ENCODE measurements at places on chromosomes 7 and 10.

DNA sequence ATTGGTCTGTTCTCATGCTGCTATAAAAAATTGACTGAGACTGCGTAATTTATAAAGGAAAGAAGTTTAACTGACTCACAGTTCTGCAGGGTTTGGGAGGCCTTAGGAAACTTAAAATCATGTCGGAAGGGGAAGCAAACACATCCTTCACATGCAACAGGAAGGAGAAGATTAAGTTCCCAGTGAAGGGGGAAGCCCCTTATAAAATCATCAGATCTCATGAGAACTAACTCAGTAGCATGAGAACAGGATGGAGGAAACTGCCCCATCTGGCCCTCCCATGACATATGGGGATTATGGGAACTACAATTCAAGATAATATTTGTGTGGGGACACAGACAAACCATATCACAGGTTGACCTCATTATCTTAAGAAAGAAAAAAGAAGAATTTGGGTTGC lies 134.5 kb downstream of the PPP1R3A start:
- no peak for DNase-seq

DNA sequence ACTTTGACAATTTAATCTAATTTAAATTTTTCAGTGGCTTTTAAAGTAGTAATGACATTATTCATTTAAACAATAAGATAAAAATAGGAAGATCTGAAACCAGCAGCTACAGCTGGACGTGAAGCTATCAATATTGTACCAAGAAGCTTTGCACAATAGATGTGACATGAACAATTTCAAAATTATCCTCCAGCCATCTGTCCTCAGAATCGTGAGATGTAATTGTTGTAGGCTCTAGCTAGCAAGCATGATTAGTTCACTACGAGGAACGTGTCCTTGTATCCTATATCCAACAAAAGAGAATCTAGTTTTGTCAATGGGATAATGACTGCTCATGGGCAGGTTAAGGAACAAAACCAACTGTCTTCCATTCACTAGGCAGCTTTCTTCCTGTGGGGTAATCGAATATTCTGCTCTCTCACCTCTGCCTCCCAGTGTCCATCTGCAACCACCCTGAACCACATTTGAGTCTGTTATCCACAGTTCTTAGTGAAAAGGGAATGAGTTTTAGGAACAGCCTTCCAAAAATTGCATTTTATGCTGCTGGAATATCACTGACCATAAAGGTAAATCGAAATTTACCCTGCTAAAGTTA lies 247.3 kb downstream of the PARD3 start:
- no peak for DNase-seq

- DNase-seq: no peak
Observed at GRCh38 chr10:78925800-78926319, 142.9 kb upstream of the ZMIZ1 start.

DNA sequence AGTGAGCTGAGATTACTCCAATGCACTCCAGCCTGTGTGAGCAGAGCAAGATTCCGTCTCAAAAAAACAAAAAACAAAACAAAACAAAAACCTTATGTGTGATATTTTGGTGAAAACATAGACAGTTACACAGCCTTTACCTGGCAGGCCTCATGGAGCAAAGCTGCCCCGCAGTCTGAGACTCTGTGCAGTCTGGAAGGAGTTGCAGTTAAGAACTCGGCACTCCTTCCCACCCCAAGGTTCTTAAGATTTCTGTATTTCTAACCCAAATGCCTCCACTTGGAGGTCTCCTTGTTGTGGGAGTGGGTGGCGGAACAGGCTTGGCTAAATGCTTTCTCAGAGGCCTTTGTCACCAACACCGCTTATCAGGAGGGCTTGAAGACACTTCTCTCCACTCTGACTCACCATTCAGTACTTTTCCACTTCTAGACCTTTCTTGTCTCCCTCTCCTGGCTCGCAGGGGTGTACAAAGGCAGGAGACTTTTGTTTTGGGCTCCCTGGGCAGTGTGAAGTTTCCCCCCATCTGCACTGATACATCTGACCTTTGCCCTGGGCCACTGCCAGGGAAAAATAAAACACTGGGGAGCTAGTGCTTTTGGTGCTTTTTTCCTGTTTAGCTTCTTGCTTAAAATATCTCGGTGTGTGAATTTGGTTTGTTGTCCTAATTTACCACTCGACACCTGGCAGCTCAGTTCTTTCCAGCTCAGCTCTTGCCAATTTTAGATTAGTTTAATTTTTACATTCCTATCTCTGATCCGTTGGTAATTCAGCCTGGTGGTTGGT lies 51.3 kb upstream of the MAGI2 start:
- no peak for DNase-seq

GRCh38 chr7:50304911-50305582 lies 531 bp downstream of the IKZF1 start:
- peak; percentile 82 for DNase-seq

Data from CD4-positive, alpha-beta T cell (primary cell).